ENCODE measurements at places on chromosomes 2 and 18.
A peak's percentile ranks its signal among the peaks of the same experiment; 100 is the strongest.

GRCh38 chr2:98876741-98877140, 59.3 kb downstream of the CRACDL start:
- no peak for DNase-seq

GRCh38 chr2:66717218-66717905, 282.4 kb downstream of the MEIS1 start:
- no peak for DNase-seq

DNA sequence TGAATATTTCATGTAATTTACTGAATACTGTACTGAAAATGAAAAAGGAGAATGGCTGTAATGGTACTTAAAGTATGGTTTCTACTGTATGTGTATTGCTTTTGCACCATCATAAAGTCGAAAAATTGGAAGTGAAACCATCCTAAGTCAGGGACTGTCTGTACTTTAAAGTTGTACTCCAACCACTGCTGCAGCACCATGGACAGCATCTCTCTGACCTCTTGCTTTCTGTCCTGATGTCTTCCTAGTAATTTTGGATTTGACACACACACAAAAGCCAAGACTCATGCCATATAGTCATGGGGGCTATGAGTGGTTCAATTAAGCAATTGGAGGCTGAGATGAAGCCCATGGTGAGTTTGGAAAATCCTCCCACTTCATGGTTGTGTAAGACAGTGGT, 256.3 kb upstream of the PKDCC start:
- DNase-seq = peak; percentile 58

DNA sequence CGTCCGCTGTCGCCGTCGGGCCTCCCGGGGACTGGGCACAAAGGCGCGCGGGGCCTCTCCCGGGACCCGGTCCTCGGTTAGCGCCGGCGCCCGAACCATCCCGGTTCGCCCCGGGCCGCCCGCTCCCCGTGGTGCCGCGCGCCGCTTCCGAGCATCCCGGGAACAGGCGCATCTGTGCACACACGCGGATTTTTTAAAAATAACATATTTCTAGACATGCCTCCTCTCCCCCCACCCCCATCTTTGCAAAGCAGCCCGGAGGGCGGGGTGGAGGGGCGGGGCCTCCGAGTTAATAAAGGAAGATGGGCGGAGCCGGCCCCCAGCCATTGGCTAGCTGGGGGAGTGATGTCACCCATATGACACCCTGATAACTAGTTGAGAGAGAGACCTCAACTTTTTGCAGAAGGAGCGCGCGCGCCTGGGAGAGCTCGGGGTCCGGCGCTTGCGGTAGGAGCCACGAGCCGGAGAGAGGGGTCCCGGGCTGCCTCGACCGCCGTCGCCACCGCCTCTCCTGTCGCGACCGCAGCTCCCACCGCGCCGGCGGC, at the start of gene SOX11:
SOX11 (plus strand) TSS at position 400 of the 545 bp plus-strand sequence. CDS start 338 bp downstream, outside the sequence.
- peak; percentile 70 for DNase-seq

- DNase-seq = no peak
Observed at GRCh38 chr2:66446941-66447340, 12.0 kb downstream of the MEIS1 start.

- DNase-seq = peak; percentile 57
Observed at GRCh38 chr18:35933982-35934381, 38.5 kb upstream of the RMP24 start.

- peak; percentile 85 for DNase-seq
Observed at GRCh38 chr2:231132129-231132528, 7.3 kb upstream of the HTR2B start.

DNA sequence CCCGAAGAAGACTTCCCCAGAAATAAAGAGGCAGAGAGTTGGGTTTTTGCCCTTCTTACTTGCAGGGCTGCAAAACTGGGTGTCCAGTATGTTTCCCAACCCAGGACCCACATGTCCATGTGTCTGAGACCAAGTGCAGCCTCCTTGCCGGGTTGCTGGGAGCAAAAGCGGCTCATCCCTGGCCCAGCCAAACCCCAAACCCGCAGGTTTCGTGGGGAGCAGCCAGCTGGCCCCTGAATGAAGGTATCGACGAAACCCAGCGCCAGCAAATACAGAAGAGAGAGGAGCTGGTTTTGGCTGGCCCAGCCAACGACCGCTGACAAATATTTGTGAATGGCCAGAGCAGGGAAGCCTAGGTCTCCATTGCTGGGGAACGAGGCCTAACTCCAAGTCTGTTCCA, 197.1 kb downstream of the SMAD7 start:
- no peak for DNase-seq

All from cardiac fibroblast (primary cell).